GOT3 (cell line): ENCODE measurements at places on chromosomes 4 and X.

DNA sequence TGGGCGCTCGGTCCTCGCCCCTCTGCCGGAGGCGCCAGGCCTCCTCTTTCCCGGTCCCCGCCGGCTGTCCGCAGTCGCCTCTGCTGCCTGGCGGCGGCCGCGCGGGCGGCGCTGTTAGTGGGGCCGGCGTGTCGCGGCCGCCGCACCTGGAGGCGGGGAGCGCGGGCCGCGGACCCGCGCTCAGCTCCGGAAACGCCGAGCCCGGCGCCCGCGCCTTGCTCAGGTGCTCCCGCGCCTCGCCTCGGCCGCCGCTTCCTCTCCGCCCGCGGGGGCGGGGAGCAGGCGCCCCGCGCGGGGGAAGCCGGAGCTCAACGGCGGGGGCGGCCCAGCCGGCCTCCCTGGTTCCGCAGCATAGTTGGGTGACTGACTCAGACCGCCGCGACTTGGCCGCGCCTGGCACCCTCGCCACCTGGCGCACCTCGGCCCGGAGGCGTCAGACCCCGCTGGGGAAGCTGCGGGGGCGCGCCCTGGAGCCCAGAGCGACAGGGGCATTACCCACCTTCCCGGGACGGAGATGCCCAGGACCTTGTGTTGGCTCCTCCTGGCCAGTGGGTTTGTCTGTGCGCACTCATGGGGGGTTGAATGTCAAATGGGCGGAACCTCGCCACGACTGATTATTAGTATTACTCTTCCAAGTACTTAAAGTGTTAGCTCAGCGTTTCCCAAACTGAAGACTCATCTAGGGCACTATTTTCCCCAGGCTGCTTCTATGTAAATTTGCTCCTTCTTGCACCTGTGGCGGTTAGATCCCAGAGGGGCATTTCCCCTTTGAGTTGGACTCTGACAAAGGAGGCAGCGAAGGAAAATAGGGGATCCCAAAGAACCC is at the start of gene ARAP2:
Gene ARAP2, minus strand, starts transcription at position 258 of the 826 bp plus-strand sequence. CDS start 15,028 bp downstream, outside the sequence.
- no peak for DNase-seq

- DNase-seq: no peak
These were observed 72.8 kb upstream of the NLRP2B start for GRCh38 chrX:57752866-57753265.

DNA sequence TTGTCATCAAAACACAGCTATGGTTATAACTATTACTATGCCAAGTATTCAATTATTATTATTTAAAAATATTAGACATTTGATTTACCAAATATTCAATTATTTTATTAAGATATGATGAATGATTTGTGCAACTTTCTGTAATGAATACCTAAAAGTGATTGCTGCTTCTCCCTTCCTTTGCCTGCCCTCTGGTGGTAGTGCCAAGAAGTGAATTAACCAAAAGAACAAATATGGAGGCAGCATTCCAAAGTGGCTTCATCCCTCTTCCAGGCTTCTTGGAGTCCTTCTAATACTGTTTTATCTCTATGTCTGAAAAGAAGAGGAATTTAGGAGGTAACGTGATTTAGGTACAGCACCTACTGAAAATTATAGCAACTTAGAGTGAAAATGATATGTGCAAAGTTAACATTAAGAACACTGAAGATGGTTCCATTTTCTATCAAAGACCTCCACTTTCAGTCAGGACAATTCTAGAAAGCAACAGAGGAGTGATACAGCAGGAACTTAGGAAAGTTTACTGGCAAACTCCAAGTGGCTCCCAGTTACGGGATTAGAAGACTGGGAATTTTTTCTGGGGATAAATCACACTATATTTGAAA is 43.0 kb downstream of the ENPEP start:
- DNase-seq: no peak

DNA sequence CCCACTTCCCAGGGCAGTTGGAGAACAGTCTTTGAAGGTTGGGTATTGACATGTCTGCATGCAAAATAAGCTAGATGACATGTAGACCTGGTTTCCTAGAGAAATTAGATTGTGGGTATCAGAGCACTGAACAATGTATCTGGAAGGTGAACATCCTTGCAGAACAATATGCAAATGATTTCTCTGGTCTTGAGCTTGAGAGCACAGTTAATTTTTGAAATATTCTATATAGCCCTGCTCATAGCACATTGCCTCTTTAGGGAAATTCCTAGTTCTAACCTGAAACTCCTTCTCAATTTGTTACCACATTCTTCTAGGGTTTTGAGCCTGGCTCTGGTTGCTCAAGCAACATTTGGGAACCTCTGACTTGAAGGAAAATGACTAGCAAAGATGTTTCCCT is 41.6 kb upstream of the LAS1L start:
- no peak for DNase-seq

DNA sequence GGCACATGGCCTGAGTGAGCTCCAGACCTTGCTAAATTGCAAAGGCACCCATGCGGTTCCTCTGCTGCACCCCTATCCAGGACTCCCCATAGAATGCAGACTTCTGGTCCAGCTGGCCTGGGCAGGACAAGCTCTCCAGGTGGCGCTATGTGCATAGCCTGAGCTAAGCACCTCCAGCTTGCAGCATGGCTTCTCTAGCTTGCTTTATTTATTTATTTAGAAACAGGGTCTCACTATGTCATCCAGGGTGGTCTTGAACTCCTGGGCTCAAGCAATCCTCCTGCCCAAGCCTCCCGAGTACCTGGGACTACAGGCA is 5.5 kb upstream of the WFS1 start:
- no peak for DNase-seq

GRCh38 chr4:73068491-73069337 is 802 bp downstream of the COX18 start:
- no peak for DNase-seq
